MM.1S (cell line): ENCODE measurements at places on chromosomes 7 and 10.
A peak's percentile ranks its signal among the peaks of the same experiment; 100 is the strongest.

- DNase-seq = no peak
These were observed 70.8 kb downstream of the TCF7L2 start for GRCh38 chr10:113020838-113021237.

DNA sequence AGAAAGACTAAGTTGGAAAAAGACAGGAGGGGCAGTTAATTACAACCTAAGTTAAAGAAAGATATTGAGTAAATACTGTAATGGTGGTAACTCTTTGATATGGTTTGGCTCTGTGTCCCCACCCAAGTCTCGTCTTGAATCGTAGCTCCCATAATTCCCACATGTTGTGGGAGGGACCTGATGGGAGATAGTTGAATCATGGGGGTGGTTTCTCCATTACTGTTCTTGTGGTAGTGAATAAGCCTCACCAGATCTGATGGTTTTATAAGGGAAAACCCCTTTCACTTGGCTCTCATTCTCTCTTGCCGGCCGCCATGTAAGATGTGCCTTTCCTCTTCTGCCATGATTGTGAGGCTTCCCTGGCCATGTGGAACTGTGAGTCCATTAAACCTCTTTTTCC lies 143.8 kb downstream of the GRK5 start:
- DNase-seq = no peak

GRCh38 chr7:42662862-42663261 lies 249.0 kb downstream of the C7orf25 start:
- no peak for DNase-seq

DNA sequence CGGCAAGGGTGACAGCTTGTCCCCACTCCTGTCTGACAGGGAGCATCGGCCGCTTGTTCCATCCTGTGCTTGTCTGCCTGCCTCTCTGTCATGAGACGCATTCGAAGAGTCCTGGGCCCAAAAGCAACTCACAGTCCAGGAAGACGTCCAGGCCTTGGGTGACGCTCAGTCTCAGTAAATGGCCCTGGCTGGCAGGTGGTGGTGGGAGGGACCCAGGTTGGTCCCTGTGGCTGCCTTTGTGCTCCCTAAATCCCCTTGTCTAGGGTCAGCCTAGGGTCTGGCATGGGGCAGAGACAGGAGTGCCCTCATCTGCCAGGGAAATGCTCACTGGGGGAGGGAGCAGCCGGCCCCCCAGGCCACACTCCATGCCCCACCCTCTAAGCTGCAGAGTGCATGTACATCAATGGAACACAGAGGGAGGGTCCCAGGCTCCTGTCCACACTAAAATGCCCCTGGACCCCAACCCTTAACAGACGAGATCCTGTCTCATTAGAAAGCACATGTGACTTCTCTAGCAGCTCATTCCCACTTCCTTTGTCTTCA lies 295.2 kb upstream of the ZNF32 start:
- DNase-seq = no peak

- no peak for DNase-seq
These were observed 14.3 kb upstream of the LARP4B start for GRCh38 chr10:945778-946177.

GRCh38 chr10:93559490-93559889 lies 7.0 kb upstream of the FFAR4 start:
- DNase-seq = no peak

DNA sequence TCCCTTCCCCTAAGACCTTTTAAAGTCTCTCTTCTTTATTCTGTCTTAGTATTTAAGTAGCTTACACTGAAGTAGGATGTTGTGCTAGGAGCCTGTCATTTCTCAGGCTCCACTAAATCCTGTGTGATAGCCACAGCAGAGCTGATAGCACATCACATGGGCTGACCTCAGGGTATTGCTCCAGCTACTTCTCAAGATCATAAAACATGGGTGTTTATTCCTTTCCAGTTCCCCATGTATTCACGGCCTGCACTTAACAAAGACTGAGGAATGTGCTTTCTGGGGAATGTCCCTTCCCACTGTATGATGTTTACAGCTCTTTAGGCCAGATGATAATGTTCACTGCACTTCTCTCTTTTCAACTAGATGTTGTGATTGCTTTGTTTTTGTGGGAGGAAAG lies 1086.8 kb downstream of the KCNMA1 start:
- no peak for DNase-seq

- DNase-seq = no peak
These were observed 76.7 kb downstream of the ATXN7L1 start for GRCh38 chr7:105799677-105800076.

- DNase-seq = no peak
These were observed at the start of gene CDK5 for GRCh38 chr7:151057506-151057988. TSS of gene CDK5 (minus strand) at chr7:151057897. CDS start at chr7:151057848, 49 bp downstream.

DNA sequence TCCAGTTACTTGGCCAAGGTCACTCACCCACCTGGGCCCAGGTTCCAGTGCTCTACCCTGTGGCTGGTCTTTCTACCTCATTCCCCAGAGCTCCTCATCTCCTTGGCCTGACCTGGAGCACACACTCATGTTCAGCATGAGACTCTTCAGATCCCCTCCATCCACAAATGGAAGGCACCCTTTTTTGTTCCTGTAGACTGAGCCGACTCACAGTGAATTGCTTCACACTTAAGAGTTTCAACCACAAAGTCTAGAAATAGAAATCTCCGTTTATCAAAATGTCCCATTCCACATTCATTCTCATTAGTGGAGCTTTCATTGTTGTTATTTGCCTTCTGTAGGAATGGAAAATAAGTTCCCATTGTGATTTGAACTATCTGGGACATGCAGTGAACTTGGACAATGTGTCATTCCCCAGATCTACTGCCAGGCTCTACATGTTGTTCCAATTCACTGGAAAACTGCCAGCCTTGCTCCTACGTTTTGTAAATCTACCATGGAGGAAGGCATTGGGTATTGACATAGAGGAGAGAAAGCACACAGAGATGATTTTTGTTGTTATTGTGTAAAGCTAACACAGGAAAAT lies 125.3 kb upstream of the CELF2 start:
- DNase-seq = no peak

DNA sequence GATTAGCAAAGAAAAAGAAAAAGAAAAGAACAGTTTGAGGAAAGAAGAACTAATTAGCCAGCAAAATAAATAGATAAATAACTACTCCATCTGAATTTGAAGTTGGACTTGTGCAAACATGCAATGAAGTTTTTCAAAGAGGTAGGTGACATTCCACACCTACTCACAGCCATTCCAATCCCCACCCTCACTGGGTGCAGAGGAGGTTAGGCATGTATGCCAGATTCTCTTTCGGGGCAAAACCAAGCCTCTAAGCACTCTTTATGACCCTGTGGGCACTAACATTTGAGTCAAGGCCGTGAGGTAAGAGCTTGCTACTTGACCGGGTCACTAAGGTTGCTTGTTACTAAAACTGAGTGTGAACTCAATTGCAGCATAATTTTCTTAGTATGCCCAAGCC lies 108.4 kb upstream of the SEMA3A start:
- DNase-seq = no peak

- DNase-seq = peak; percentile 60
These were observed 27.6 kb upstream of the RNF32 start for GRCh38 chr7:156612930-156613329.

- peak; percentile 86 for DNase-seq
These were observed 3.6 kb upstream of the ARID5B start for GRCh38 chr10:61897671-61898434.

- no peak for DNase-seq
These were observed 95.9 kb downstream of the CUBN start for GRCh38 chr10:17033529-17034260.

DNA sequence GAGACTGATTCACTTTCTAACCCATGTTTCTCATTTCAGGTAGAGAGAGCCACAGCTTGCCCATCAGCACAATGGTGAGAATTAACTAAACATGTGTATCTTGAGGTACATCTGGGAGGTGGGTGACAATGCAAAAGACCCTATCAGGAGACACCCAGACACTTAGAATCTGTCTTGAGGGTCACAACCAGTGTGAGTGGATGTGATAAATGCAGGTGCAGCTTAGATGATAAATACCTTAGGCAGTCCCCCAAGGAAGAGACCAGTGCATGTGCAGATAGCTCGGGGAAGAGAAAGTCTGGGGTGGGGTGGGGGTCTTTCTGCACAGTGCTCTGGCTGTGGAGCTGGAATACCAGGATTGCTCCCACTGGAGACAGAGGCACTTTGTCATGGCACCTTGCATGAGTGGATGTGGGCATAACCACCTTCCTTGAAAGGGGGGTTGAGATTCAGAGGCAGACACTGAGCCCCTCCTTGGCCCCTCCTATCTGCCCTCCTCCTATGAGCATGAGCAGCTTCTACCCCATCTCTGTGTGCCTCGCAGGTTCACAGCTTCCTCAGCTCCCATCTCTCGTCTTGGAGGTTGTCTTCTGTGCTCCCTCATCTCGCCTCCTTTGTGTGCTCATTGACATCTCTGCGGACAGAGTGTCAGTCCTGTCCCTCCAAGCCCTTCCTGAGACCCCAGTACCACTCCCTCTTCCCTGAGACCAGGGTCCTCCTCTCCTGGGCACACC lies 349.8 kb downstream of the TCERG1L start:
- DNase-seq = no peak

GRCh38 chr10:51910189-51910588 lies 210.8 kb upstream of the CSTF2T start:
- DNase-seq = no peak

- DNase-seq = no peak
These were observed 152.0 kb upstream of the PITRM1 start for GRCh38 chr10:3324612-3325038.

DNA sequence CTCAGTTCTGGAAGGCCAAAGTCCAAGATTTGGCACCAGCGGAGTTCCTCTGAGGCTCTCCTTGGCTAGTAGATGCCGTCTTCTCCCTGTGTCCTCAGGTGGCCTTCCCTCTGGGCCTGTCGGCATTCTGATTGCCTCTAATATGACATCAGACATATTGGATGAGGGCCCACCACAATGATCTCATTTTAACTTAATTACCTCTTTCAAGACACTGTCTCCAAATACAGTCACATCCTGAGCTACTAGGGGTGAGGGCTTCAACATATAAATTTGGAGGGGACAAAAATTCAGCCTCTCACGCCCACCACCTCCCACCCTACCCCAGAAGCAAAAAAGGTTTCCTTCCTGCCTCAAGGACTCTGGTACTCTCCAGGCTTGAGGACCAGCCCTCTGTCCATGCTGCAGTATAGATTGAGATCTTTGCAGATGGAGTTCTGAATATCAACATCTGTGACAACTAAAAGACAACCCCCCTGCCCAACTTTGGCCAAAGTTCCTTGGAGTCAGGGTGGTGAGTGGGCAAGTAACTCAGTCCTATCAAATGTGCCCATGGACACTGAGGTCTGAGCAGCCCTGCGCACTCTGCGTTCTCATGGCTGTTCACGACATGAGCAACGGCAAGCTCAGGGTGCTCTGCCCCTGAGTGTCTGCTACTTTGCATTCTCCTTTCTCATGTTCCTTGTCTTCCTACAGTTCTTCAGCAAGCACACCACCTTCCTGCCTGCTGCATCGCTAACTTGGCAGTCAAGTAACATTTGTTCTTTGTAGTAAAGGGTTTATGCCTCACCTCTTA lies 11.5 kb downstream of the TMEM176B start:
- no peak for DNase-seq

- no peak for DNase-seq
These were observed 128.8 kb upstream of the DNAJB12 start for GRCh38 chr10:72483471-72483870.

DNA sequence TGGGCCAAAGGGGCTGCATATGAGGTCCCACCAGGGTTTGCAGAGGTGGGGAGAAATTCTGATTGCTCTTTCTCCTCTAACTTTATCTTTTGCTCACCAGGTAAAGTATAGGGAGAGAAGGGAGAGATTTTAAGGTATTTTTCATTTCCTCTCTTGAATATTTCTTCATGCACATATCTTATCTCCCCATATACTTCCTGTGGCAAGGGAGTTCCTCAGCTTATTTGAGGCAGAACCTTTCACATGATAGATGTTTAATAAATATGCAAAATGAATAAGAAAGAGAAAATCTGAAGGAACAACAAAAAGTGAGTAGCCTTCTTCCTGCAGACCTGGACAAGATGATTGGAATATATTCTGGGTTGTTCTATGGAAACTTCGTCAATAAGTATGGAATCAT lies 67.4 kb upstream of the PDCD4 start:
- DNase-seq = no peak

GRCh38 chr7:756231-756927 lies 29.3 kb upstream of the PRKAR1B start:
- no peak for DNase-seq

GRCh38 chr10:130202984-130203621 lies 66.9 kb downstream of the GLRX3 start:
- no peak for DNase-seq

DNA sequence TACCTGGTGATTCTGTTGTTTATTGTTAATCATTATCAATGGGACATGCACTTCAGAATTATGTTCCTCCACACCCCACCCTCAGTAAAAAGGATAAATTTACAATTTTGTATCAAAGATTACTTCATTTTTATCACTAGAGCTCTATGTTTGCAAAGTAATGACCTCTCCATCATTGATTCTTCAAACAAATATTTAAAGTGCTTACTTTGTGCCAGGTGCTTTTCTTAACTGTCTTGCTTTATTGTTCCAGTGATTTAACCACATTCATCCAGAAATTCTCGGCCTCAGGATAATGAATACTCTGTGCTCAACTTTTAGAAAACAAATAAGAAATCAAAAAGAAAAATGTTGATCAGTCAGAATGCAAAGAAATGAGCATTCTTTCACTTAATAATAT lies 144.9 kb upstream of the FOXP2 start:
- no peak for DNase-seq

DNA sequence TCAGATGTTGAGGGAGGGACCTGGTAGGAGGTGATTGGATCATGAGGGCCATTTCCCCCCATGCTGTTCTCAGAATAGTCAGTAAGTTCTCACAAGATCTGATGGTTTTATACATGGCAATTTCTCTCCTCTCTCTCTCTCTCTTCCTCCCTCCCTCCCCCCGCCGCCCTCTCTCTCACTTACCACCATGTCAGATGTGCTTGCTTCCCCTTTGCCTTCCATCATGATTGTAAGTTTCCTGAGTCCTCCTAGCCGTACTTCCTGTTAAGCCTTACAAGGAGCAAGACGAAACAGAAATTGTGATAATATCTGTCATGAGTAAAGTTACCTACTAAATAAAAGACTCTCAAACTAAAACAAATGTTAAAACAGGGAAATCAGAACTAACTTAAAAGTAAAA lies 19.9 kb upstream of the GPR141 start:
- DNase-seq = no peak

DNA sequence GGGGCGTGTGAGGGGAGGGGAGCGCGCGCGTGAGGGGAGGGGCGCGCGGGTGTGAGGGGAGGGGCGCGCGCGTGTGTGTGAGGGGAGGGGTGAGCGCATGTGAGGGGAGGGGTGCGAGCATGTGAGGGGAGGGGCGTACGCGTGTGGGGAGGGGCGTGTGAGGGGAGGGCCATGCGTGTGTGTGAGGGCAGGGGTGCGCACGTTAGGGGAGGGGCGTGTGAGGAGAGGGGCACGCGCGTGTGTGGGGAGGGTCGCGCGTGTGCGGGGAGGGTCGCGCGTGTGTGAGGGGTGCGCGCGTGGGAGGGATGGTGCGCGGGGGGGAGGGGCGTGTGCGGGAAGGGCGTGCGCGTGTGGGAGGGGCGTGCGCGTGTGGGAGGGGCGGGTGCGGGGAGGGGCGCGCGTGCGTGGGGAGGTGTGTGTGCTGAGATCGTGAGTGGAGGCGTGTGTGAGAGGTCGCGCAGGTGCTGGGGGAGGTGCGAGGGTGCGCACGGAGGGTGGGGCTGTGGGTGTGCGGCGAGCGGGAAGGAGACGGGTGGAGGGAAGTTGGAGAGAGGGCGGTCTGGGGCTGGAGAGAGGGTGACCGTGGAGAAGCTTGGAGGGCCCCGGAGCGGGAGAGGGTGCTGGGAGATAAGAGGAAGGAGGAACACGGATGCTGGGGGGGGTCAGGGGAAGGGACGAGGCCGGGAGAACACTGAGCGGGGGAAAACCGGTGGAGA lies 19.7 kb downstream of the MXI1 start:
- DNase-seq = no peak
